CD4-positive, alpha-beta T cell treated with Interleukin-4 for 4 hours (primary cell): ENCODE measurements at places on chromosomes 3 and 15.

GRCh38 chr3:119630880-119631329 lies 29.5 kb downstream of the POPDC2 start:
- DNase-seq = no peak

DNA sequence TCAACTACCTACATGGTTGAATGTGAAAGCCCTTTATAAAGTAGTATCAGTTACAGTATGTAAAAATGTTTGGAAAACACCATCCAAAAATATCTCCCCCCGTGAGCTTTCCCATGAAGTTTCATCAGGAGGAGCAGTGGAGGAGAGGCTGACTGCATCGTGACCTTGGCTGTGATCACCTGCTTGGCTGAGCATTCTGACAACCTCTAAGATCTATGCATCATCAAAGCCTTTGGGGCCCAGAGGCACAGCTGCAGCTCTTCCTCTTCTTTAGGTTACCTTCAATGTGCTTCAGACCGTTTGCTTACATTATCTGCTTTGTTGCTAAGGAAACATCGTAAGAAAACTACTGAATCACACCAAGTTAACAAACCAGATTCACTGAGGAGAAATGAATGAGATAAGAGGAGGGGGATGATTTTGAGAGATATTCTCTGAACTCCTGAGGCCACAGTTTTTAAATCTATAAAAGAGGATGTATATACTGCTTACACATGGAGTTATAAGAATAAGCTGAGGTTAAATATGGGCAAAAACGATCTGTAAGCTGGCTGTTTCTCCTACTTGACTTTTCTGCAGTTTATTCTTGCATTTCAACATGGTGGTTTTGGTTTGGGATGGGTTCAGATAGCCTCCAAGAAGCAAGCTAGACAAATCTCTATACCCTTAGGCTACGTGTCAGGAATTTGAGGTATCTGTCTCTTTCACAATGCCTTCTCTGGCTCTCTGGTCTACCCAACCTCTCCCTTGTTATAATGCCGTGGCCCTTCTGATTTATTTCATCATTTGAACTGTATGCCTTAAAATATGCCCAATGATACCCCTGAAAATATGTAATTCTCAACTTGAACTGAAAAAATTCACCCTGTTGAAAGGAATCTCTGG lies 4.0 kb downstream of the GCSAM start:
- peak; percentile 86 for DNase-seq

- DNase-seq = no peak
Observed at GRCh38 chr3:94301366-94301765, 238.5 kb downstream of the NSUN3 start.

- DNase-seq = no peak
Observed at GRCh38 chr15:80939216-80939615, 50.4 kb downstream of the MESD start.

GRCh38 chr3:66980791-66981190 lies 17.3 kb upstream of the KBTBD8 start:
- DNase-seq = no peak

- DNase-seq = no peak
Observed at GRCh38 chr3:163382183-163382582, 1696.1 kb downstream of the SI start.

- no peak for DNase-seq
Observed at GRCh38 chr15:75723171-75723846, 10.7 kb upstream of the CSPG4 start.

DNA sequence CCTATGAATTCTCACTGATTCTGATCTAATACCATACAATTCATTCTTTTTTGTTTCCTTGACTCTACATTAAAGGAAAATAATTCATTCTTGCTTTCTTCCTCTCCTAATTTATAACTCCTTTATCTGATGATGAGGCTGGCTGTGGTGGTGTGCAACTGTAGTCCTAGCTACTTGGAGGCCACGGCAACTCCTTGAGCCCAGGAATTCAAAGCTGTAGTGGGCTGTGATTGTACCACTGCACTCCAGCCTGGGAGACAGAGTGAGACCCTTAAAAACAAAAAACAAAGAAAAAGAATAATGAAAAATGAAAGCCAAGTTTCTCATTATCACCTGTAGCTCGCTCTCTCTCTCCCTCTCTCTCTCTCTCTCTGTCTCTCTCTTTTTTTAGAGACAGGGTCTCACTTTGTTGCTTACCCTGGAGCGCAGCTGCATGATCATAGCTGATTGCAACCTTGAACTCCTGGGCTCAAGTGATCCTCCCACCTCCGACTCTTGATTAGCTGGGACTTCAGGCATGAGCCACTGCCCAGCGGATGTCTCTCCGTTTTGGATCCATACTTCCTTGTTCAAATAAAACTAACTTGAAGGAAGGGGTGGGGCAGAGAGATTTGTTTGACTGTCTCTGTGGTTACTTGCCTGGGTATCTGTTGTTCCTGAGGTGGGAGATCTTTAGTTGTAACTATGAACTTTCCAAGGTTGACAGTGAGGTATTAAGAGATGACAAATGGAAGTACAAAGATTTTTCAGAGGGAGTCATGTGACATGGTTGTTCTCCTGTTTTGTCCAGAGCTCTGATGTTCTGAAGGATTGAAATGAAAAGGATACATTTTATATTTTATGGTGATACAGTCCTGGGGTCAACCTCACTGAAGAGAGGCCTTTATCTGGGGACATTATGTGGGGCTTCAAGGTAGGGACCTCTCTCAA lies 46.9 kb downstream of the STARD9 start:
- DNase-seq = no peak

GRCh38 chr15:75738014-75738646 lies 25.5 kb upstream of the CSPG4 start:
- DNase-seq = no peak

GRCh38 chr15:63212050-63213004 lies 22.9 kb downstream of the RAB8B start:
- peak; percentile 62 for DNase-seq

GRCh38 chr3:74347563-74348268 lies 266.7 kb downstream of the CNTN3 start:
- no peak for DNase-seq

GRCh38 chr3:102193255-102193654 lies 241.6 kb upstream of the ZPLD1 start:
- no peak for DNase-seq
